ENCODE measurements at places on chromosomes 11 and 22.

- no peak for DNase-seq
Measured at GRCh38 chr11:97888641-97889040, 1132.1 kb upstream of the CNTN5 start.

- DNase-seq, result peak; percentile 59
Measured at GRCh38 chr22:46798366-46799350, 36.2 kb downstream of the TBC1D22A start.

DNA sequence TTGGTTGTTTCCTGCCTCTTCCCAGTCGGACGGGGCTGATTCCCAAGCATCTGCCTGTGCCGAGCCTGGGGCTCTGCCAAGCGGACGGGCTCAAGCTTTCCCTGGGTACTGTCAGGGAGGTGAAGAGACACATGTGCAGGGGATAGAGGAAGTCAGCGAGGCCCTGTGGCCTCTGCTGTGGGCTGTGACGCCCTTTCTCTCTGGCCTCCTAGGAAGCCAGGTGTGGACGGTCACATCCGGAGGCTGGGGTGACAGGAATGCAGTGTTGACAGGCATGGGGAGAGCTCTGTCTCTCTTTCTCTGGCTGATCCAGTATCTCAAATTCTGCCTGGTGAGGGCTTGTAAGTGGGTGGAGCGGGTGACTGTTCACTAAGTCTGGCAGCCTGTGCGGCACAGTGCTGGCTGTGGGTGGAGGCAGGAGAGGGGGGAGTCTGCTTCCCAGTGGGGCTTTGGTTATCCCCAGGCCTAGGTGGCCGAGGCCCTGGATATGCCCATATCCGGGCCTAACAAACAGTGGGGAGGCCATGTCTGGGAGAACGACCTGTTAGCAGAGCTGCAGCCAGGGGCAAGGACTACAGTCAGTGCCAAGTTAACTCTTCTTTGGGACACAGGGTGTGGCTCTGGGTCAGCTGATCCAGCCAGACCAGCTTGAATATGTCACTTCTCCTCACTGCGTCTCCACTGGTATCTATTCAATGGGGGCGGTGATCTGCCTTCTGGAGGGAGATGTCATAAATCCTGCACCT is 1.9 kb downstream of the KCTD17 start:
- DNase-seq, result no peak

DNA sequence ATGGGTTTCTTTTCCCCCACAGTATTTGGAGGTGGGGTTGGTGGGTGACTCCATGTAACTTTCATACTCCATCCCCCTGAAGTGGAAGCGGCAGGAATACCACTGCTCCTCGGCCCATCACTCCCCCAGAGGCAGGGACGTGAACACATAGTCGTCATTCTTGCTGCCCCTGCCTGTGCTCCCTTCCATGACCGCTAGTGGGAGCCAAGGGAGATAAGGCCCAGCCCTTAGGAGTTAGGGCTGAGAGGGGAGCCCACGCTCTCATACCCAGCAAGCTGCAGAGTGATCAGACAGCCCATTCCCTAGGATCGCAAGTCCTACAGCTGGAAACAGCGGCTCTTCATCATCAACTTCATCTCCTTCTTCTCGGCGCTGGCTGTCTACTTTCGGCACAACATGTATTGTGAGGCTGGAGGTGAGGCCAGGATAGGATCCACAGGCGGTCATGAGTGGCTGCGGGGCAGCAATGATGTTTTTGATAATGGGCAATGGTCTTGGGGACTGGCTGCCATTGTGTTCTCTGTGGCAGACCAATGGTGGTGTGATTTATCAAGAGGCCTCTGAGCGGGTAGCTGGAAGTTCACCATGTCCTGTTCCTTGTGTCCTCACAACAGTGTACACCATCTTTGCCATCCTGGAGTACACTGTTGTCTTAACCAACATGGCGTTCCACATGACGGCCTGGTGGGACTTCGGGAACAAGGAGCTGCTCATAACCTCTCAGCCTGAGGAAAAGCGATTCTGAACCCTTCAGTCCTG is 15.9 kb downstream of the RHOG start:
- DNase-seq, result no peak

DNA sequence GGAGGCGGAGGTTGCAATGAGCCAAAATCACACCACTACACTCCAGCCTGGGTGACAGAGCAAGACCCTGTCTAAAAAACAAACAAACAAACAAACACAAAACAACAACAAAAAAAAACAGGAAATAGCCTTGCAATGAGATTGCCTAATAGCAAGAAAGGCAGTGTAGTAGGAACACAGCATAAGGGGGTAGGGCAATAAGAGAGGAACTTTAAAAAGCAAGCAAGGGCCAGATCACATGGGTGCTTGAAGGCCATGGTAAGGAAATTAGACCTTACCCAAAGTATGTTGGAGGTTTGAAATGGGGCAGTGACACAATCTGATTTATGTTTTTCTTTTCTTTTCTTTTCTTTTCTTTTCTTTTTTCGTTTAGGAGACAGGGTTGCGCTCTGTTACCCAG is 34.7 kb upstream of the NRIP3 start:
- no peak for DNase-seq

- no peak for DNase-seq
Measured at GRCh38 chr11:71311176-71311925, 59.0 kb upstream of the SHANK2 start.

GRCh38 chr11:128310676-128311445 is 276.5 kb downstream of the ETS1 start:
- no peak for DNase-seq

DNA sequence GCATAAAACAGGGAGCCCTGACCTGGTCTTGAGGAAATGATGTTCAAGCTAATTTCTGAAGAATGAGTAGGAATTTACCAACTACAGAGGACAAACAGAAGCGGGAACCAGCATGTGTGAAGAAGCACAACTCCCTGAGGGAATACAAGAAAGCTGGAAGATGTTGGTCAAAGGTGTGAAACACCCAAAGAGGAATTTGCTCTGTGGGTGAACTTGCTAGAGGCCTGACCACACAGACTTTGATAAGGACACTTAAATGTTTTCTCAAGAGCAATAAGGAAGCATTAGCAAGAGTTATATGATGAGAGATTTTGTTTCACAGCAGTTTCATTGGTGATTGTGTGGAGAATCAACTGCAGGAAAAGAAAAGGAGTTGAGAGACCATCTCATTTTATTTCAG is 17.6 kb downstream of the SLC5A12 start:
- no peak for DNase-seq

DNA sequence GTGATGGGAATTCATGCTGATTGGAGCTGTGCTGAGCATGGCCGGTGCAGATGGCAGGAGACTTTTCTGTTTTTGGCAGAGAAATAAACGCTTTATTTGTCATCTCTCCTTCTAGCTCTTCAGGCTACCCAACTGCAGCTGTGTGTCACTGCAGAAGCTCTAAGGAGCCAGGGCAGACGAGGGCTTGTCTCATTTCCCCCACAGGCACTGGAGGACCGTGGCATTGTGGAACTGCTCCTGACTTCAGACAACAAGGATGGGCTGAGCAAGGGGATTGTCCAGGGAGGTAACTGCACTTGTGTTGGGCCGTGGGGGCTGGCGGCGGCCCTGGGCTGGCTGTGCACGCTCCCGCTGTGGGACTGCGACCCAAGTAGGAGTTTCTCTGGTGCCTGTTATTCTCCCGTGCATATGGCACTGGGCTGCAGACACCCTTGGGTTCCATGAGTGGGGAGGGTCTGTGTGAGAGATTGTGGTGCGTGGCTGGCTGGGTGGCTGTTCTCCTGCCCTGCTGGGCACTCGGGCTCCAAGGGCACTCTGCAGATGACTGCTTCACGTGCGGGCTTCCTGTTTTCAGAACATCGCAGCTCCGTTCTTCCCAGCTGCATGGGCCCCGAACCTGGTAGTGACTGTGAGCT is 27.2 kb downstream of the GLB1L2 start:
- DNase-seq, result no peak

- DNase-seq, result no peak
Measured at GRCh38 chr11:6300325-6300724, 20.0 kb downstream of the CAVIN3 start.

- peak; percentile 58 for DNase-seq
Measured at GRCh38 chr11:111736181-111736590, 30.0 kb downstream of the PPP2R1B start.

- DNase-seq, result no peak
Measured at GRCh38 chr22:37314315-37315074, 32.2 kb downstream of the CYTH4 start.

GRCh38 chr11:118659953-118660680 is 19.3 kb downstream of the TREH start:
- no peak for DNase-seq

DNA sequence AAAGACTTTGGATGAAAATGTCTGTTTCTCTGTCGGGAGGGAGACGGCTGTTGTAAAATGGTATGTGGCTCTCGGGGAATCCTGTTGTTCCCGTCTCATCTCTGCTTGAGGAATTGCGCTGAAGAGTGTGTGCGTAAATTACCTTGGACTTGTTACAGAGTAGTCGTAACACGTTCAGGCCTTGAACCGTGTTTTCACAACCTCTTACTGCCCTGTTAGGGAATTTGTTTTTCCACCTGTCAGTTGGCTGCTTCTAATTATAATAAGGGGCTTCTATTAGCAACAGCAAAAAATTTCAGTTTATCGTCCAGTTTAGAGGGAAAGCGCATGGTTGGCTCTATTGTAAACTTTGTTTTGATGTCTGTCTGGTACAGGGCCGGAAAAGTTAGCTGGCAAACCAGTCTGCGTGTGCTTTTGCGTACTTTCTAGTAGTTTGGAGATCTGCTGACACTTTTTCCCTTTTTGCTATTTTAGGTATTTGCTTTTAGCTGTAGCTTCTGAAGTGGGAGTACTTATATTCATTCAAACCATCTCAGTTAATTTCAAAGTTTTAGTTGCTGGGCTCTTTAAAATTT is 1.5 kb downstream of the HIPK3 start:
- DNase-seq, result no peak

- no peak for DNase-seq
Measured at GRCh38 chr22:44601189-44601588, 100.8 kb upstream of the PRR5 start.

DNA sequence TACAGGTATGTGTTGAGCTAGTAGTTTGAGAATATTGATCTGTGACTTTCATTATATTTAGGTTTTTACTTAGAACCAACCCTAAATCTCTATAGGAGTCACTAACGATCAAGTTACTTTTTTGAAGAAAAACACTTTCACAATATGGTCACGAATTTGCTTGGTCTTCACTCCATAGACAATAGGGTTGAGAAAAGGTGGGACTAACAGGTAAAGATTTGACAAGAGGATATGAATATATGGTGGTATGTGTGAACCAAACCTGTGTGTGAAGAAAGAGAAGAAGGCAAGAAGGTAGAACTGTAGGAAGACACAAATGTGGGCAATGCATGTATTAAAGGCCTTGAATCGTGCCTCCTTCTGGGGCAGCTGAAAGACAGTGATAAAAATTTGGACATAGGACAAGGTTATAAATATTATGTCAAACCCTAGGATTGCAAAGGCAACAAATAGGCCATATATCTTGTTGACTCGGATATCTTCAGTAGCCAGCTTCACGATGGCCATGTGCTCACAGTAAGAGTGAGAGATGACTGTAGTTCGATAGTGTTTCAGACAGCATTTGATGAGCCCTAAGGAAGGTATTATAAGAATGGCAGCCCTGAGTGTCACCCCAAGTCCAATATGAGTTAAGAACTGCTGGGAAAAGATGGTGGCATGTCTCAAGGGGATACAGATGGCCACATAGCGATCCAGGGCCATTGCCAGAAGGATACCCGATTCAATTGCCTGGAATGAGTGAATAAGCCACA is 6.4 kb downstream of the OR52A5 start:
- no peak for DNase-seq

DNA sequence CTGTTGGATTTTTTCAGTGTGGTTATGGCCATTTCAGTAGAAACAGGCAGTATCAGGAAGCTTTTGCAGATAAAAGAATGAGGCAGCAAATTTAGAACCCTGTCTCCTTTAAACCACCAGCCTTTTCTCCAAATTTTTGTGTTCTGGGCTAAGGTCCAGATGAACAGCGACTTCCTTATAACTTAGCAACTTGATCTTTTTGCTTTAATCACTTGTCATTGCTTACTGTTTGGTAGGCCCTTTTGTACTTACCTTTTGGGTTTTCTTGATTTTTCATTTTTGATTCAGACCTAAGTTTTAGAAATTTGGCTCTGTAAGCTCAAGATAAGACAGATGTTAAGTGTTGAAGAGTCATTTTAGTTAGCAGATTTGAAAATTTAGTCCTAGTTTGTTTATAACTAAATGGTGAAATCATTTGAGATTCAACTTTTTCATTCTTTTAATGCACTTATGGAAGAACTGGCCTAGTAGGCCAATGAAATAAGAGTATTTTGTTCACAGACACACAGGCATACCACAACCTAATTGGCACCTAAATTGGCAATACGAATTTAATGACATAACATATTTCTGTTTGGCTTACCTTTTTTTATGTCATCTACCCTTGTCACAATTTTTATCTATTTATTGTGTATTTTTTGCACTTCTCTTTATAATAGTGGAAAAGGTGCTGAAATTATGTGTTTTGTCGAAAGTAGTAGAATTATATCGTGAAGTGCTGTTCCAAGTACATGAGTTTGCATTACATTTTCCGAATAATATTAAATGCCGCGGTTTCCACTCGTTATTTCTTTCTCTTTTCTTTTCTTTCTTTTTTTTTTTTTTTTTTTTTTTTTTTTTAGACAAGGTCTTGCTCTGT is 2.1 kb downstream of the RTN3 start:
- no peak for DNase-seq

DNA sequence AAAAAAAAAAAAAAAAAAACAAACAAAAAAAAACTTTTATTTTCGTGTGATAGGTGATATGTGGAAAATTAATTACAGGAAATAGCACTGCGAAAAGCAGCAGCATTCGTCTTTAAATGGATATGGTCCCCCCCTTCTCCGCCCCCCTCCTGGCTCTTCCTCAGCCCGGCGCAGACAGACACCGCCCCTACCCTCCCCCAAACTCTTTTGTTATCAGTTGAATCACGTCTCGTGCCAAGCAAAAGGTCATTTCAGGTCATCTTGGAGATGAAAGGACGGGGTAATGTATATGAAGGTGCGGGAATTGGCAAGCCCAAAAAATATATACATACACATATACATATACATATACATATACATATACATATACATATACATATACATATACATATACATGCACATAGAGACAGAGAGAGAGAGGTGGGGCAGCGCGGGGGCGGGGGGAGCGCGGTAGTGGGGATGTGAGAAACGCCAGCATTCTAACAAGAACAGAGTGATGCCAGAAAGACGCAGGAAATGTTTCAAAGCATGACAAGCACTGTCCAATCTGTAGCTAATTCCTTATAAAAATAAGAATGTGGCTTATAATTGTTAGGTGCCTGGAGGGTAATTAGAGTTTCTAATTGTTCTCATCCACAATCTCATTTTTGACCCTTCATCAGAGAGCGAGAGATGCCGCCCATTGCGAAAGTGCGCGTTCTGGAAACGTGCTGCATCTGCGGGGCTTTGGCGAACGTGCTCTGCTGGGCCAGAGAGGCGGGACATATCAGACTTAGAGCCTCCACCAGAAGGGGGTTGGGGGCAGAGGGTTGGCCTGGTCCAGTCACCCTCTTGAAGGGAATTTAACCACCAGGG is 214.5 kb upstream of the UBASH3B start:
- DNase-seq, result no peak
